Activated CD8-positive, alpha-beta T cell treated with anti-CD3 and anti-CD28 coated beads for 36 hours (primary cell): ENCODE measurements at places on chromosomes 4 and X. TPM values are rescaled to one million over a fixed set of nuclear protein-coding genes. Genes with fewer than 3 reads are reported as not detected.
A peak's percentile ranks its signal among the peaks of the same experiment; 100 is the strongest.

Gene MAGEC3
- not detected for total RNA-seq

Gene RAB41
- total RNA-seq: not detected

Gene RBMX
- total RNA-seq: 285 TPM

Gene GBA3
- total RNA-seq: not detected

Gene TLR7
- 0.07 TPM for total RNA-seq

Gene TLL1
- not detected for total RNA-seq

Gene NWD2
- total RNA-seq: not detected

Gene SPATA4
- total RNA-seq: not detected

Gene TRIM61
- 1.1 TPM for total RNA-seq

Gene AWAT2
- not detected for total RNA-seq

Gene TMSB15B
- total RNA-seq: 6.7 TPM

Gene EGFL6
- total RNA-seq: 2.1 TPM

Gene HOPX
- 58.7 TPM for total RNA-seq

Gene RTL9
- total RNA-seq: not detected

Gene TRAM1L1
- not detected for total RNA-seq

Gene MAPK10
- total RNA-seq: not detected

Gene CXCR3
- total RNA-seq: 43.8 TPM

Gene RBM47
- 0.74 TPM for total RNA-seq

Gene UBE2D3
- 410 TPM for total RNA-seq

GRCh38 chrX:10519278-10519677 lies 101.1 kb downstream of the MID1 start:
- H3K4me1 ChIP-seq: no peaks in the 10 kb centered on the region
- H3K27ac ChIP-seq: no peak overlapping the region
- DNase-seq: no peak
- no peak overlapping the region for H3K4me3 ChIP-seq
- no peaks in the 10 kb centered on the region for H3K36me3 ChIP-seq

DNA sequence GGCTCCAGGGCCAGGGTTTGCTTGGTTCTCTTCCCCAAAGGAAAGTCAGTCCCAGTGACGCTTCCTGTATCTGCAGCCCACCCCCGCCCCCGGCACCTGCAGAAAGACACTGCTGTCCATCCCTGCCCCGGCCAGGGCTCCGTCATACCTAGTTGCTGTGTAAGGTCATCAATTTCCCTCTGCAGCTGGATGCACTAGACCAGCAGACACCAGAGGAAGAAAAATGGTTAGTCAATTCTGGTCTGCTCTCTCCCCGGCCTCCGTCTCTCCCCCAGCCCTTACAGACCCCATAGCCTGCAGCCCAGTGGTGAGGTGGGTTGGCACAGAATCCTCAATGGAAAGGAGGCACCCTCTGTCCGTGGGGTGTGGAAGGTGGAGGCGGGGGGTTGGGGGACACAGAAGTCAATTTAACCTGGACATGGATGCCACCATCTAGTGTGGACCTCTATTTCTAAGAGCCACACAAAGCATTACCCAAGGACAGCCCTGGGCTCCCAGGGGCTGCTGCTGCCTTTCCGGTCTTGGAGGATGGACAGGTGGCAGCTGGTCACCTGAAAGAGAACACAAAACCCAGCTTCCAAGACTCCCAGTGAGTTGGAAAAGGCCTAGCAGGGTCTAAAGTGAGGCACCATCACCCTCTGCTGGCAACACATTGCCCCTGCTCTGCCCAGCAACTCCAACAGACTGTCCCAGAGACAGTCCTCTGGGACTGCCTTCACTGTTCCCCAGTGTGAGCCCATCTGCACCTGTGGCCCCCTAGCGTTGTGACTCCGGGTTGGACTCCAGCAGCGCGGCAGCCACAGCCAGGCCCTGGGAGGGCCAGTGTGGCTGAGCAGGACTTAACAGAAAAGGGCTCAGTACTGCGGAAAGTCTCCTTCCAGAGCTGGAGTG lies 40.2 kb upstream of the NHSL2 start:
- H3K27ac ChIP-seq: no peak overlapping the region
- no peaks in the 10 kb centered on the region for H3K36me3 ChIP-seq
- H3K4me3 ChIP-seq: no peak overlapping the region
- peak; percentile 13 for DNase-seq
- peaks cover 24% of the 10 kb centered on the region for H3K4me1 ChIP-seq

GRCh38 chr4:184356366-184356765 lies 118.0 kb downstream of the IRF2 start:
- H3K36me3 ChIP-seq: no peaks in the 10 kb centered on the region
- peak; percentile 16 for DNase-seq
- no peaks in the 10 kb centered on the region for H3K27me3 ChIP-seq
- no peak overlapping the region for H3K4me3 ChIP-seq
- peaks cover 27% of the 10 kb centered on the region for H3K4me1 ChIP-seq

DNA sequence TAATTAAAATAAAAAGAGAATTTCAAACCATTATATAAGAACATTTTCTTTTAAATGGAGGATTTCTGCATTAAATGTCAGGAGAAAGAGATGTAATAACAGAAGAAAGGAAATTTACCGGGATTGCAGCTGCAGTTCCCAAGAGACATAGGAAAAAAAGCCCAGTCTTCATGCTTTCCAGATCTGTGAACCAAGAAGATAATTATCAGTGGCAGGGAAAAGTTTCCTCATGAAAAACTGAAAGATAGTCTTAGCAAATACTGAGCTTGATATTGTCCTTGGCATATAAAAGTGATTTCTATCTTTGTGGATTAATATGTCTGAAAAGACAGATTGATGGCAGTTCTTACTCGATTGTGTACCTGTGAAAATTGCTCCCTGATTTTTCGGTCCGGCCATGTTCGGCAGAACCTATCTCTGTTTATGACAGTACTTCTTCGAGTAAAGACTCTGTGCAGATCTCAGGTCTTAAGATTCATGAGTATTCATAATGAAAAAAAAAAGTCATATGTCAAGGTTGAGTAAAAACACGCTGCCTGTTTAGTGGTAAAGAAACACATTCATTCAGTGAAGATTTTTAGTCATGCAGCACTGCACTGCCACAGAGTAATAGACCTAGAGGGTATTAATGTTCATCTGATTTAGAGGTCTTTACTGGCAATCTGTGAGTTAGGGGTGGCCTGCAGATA lies 29.6 kb downstream of the SPARCL1 start:
- H3K36me3 ChIP-seq: no peaks in the 10 kb centered on the region
- no peaks in the 10 kb centered on the region for H3K27me3 ChIP-seq
- H3K27ac ChIP-seq: no peak overlapping the region
- DNase-seq: no peak
- H3K4me1 ChIP-seq: peaks cover 8% of the 10 kb centered on the region
- no peak overlapping the region for H3K4me3 ChIP-seq

GRCh38 chrX:114710571-114710970 lies 126.7 kb downstream of the HTR2C start:
- H3K36me3 ChIP-seq: no peaks in the 10 kb centered on the region
- H3K4me3 ChIP-seq: no peak overlapping the region
- no peaks in the 10 kb centered on the region for H3K4me1 ChIP-seq
- H3K27ac ChIP-seq: no peak overlapping the region
- DNase-seq: no peak
- no peaks in the 10 kb centered on the region for H3K27me3 ChIP-seq

DNA sequence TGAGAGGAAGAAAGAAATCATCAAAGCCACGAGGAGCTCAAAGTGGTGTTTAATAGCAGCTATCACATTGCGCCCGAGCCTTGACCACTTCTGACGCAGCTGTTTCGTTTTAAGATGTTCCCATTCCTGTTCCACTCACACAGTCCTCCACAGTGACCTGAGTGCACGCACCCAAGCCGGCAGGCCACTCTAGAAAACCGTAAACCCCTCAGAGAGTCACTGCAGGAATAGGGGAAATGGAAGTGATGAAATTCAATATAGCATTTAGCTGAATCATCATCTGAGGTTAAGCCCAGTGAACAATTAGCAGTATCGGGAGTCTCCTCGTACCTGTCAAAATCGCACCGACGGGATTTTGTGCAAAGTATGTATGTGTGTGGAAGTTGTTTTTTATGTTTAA lies 17.9 kb upstream of the HAND2 start:
- no peaks in the 10 kb centered on the region for H3K4me1 ChIP-seq
- no peak for DNase-seq
- H3K27ac ChIP-seq: no peak overlapping the region
- no peaks in the 10 kb centered on the region for H3K36me3 ChIP-seq

GRCh38 chr4:26815706-26816105 lies 44.9 kb upstream of the STIM2 start:
- no peaks in the 10 kb centered on the region for H3K36me3 ChIP-seq
- DNase-seq: no peak
- peaks cover 12% of the 10 kb centered on the region for H3K4me1 ChIP-seq
- no peak overlapping the region for H3K4me3 ChIP-seq
- H3K27ac ChIP-seq: no peak overlapping the region

GRCh38 chr4:118326585-118326984 lies 26.2 kb downstream of the PRSS12 start:
- no peaks in the 10 kb centered on the region for H3K4me1 ChIP-seq
- H3K27me3 ChIP-seq: peaks cover 4% of the 10 kb centered on the region
- DNase-seq: no peak
- H3K36me3 ChIP-seq: no peaks in the 10 kb centered on the region
- H3K4me3 ChIP-seq: no peak overlapping the region

DNA sequence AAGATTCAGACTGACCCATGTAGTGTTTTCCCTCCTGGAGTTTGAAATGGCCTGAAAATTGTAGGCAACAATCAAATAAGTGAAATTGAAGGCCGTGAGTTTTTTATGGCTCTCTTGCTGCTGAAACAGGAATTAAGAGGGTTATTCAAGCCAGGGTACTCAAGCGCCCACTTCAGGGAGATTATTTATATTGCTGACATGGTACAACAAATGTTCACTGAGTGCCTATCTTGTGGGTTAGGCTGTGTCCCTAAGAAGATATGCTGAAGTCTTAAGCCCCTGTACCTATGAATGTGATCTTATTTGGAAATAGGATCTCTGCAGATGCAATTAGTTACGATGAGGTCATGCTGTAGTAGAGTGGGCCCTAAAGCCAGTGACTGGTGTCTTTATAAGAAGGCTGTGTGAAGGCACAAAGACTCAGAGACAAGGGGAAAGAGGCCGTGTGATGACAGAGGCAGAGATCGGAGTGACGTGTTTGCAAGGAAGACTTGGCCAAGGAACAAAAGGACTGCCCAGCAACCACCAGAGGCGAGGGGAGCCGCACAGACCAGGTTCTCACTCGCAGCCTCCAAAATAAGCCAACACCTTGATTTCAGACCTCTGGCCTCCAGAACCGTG lies 72.9 kb downstream of the MED28 start:
- no peaks in the 10 kb centered on the region for H3K36me3 ChIP-seq
- no peak overlapping the region for H3K27ac ChIP-seq
- H3K4me3 ChIP-seq: no peak overlapping the region
- no peak for DNase-seq
- H3K4me1 ChIP-seq: no peaks in the 10 kb centered on the region

GRCh38 chr4:1092026-1092982 lies 21.1 kb downstream of the RNF212 start:
- H3K36me3 ChIP-seq: peaks cover 7% of the 10 kb centered on the region
- DNase-seq: no peak
- H3K4me3 ChIP-seq: no peak overlapping the region
- peaks cover 3% of the 10 kb centered on the region for H3K4me1 ChIP-seq

DNA sequence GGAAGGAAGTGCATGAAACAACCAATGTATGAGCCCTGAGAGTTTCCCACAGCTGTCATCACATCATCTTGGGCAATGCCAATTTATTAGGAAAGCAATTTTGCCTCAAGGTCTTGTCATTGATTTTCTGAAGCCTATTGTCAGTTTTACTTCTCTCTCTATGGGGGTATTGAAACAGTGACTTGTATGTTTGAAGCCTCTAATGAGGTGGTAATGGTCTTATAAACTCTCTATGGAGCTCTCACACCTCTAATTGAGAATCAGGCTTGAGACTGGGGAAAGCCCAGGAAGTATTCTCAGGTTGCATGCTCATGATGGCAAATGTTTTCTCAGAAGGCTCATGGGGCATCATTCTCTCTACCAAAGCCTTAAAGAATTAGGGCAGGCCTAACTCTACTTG lies 308.2 kb upstream of the EMCN start:
- no peak overlapping the region for H3K27ac ChIP-seq
- peaks cover 11% of the 10 kb centered on the region for H3K4me1 ChIP-seq
- DNase-seq: no peak
- H3K4me3 ChIP-seq: no peak overlapping the region

GRCh38 chr4:127482049-127482448 lies 150.7 kb upstream of the INTU start:
- no peaks in the 10 kb centered on the region for H3K4me1 ChIP-seq
- no peak overlapping the region for H3K4me3 ChIP-seq
- no peaks in the 10 kb centered on the region for H3K27me3 ChIP-seq
- no peaks in the 10 kb centered on the region for H3K36me3 ChIP-seq

DNA sequence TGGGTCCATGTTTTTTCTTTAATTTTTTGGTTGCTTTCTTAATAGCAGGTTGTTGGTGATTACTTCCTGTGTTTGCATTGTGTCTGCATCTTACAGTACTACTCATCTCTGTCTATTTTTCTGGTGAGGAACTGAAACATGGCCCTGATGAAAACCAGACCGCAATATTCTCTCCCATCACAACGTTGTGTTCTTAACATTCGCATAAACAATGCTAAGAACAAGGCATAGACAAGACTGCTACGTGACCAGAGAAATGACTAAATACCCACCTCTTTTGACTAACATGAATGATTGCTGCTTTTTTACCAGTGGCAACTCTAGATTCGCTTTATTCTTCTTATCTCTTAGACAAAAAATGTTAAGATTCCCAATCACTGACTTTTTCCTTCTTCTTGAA lies 179.1 kb downstream of the GC start:
- H3K36me3 ChIP-seq: no peaks in the 10 kb centered on the region
- H3K27ac ChIP-seq: no peak overlapping the region
- H3K4me3 ChIP-seq: no peak overlapping the region
- peaks cover 3% of the 10 kb centered on the region for H3K27me3 ChIP-seq
- DNase-seq: no peak

GRCh38 chrX:96837808-96838207 lies 45.9 kb upstream of the RPA4 start:
- no peak overlapping the region for H3K27ac ChIP-seq
- H3K27me3 ChIP-seq: no peaks in the 10 kb centered on the region
- DNase-seq: no peak
- H3K36me3 ChIP-seq: no peaks in the 10 kb centered on the region

DNA sequence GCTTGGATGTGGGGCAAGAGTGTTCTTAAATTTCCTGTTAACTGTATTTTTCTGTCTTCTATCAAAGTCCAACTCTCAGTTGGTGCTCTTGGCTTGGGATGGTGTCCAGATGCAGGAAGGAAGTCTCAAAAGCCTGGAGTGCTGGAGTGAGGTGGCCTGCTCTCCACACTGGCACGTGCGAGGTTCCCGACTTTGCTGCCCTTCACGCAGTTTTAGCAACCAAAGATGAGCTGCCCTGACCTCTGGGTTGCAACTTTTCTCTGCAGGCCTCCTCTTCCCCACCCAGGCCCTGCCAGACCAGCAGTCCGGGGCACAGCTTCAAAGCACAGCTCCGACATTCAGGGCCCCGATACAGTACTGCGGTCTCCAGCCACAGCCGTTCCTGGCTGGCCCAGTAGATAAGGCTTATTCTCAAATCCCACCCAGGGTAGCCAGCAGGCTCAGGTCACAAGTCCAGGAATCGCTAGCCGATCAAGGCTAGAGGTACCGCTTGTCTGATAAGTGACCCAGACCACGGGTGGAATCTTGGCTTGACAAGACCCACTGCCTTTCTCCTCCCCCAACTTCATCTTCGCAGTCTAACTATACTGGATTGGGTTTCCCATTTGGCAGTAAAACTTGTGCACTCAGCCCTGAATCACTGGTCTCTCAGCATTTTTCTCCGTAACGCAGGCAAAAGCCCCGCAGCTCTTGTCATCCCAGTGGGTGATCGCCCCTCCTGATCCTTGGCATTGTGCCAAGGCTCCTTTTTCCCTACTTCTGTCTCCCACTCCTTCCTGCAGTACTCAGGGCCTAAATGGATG lies 21.8 kb upstream of the JADE1 start:
- no peaks in the 10 kb centered on the region for H3K27me3 ChIP-seq
- H3K4me3 ChIP-seq: no peak overlapping the region
- no peaks in the 10 kb centered on the region for H3K4me1 ChIP-seq
- H3K36me3 ChIP-seq: no peaks in the 10 kb centered on the region
- no peak overlapping the region for H3K27ac ChIP-seq
